ENCODE measurements at places on chromosomes 12 and 14. TPM values are rescaled to one million over a fixed set of nuclear protein-coding genes. Genes with fewer than 3 reads are reported as not detected.

ST8SIA1 gene
- total RNA-seq = 5.0 TPM

CLEC1A gene
- 0.93 TPM for total RNA-seq

TOMM20L gene
- not detected for total RNA-seq

MOAP1 gene
- 40.1 TPM for total RNA-seq

RERGL gene
- 1.4 TPM for total RNA-seq

TAS2R7 gene
- total RNA-seq = not detected

AGAP2 gene
- 4.8 TPM for total RNA-seq

NUP37 gene
- 8.1 TPM for total RNA-seq

AMDHD1 gene
- total RNA-seq = 1.3 TPM

NGB gene
- not detected for total RNA-seq

PLD4 gene
- 0.08 TPM for total RNA-seq

SMCO3 gene
- 0.43 TPM for total RNA-seq

CIDEB gene
- 2.0 TPM for total RNA-seq

DIO2 gene
- total RNA-seq = 7.3 TPM

JKAMP gene
- 66.0 TPM for total RNA-seq

IFI27 gene
- 229 TPM for total RNA-seq

CPNE6 gene
- 0.24 TPM for total RNA-seq

OR4K13 gene
- total RNA-seq = not detected

KRT75 gene
- not detected for total RNA-seq

Measured in right atrium auricular region (tissue), 2 donors.